ENCODE measurements at places on chromosomes 5 and 9. TPM values are rescaled to one million over a fixed set of nuclear protein-coding genes. Genes with fewer than 3 reads are reported as not detected.

The LEAP2 gene
- total RNA-seq, result 1.4 TPM

The TMC1 gene
- total RNA-seq, result not detected

The PHF24 gene
- total RNA-seq, result not detected

The DIPK1B gene
- 11.5 TPM for total RNA-seq

The QRFP gene
- not detected for total RNA-seq

The MSH3 gene
- 13.9 TPM for total RNA-seq

All from MG63 (cell line).